Lung (tissue), 17 donors: ENCODE measurements at places on chromosomes 7 and 10.

DNA sequence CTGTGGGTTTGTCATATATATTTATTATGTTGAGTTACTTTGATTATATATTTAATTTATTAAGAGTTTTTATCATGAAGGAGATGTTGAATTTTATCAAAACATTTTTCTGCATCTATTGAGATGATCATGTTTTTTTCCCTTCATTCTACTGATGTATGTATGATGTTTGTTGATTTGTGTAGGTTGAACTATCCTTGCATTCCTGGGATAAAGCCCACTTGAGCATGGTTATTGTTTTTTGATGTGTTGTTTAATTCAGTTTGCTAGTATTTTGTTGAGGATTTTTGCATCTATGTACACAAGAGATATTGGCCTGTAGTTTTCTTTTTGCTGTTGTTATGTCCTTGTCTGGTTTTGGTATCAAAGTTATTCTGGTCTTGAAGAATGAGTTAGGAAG, 31.1 kb downstream of the SCART1 start:
- peak; percentile 1 for DNase-seq

DNA sequence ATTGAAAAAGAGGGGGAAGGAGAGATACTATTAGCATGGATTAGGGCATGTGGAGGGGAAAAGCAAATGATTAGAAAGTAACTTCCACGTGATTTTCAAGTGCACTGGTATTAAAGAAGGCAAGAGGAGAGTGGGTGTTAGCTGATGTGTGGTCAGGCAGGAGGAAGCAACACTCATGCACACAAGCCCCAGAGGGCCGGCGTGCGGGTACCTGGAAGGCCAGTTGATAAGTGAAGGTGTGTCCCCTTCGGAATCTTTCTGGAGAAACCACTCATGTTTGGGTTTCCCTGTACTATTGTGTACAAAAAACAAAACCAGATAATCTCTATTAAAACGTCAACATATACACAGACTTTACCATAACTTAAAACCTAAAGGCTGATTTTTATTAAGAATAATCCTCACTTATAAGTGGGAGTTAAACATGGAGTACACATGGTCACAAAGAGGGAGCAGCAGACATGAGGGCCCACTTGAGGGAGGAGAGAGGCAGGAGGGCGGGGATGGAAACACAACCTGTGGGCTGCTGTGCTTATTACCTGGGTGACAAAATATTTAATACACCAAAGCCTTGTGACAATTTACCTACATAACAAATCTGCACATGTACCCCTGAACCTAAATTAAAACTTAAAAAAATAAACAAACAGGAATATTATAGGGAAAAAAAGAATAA, 98.9 kb downstream of the SVIL start:
- no peak for DNase-seq

DNA sequence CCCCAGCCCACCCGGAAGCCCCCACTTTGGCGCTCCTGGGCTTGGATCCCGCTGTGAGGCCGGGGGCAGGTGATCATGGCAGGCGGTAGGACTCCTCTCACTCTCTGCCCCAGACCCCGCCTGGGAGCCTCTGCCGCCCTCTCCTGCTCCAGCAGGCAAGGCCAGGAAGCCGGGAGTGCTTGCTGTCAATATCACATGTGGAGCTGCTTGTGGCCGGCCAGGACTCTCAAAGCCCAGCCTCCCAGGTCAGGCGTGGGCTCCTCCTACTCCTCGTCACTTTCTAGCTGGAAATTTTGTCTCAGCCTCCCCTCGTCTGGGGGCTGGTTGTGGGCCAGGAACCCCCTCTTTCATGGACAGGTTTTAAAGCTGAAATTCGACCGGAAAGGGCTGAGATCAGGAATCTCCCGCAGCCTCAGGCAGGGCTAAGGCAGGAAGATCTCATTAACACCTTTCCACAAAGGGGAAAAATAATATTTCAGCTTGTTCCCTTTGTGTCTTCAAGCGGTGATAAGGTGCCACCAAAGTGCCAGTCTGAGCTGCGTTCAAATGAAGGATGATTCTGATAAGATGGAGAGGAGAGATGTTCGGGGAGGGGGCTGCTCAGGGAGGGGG, 273.6 kb upstream of the PODXL start:
- peak; percentile 63 for DNase-seq

DNA sequence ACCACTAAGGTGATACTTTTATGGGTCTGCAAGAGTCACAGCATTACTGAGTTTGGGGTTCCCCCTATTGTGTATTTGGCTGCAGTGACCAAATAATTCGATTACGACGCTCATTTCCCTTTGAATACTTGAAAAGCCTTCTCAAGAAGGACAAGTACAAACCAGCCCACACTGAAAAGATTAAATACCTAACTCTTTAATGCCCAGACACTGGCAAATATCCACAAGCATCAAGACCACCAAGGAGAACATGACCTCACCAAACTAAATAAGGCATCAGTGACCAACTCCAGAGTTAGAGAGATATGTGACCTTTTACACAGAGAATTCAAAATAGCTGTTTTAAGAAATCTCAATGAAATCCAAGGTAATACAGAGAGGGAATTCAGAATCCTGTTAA, 31.8 kb upstream of the SFTPD start:
- DNase-seq: peak; percentile 22
